ENCODE measurements at places on chromosomes 1 and 21.

- DNase-seq = no peak
These were observed 18.7 kb downstream of the CNN3 start for GRCh38 chr1:94908190-94908589.

DNA sequence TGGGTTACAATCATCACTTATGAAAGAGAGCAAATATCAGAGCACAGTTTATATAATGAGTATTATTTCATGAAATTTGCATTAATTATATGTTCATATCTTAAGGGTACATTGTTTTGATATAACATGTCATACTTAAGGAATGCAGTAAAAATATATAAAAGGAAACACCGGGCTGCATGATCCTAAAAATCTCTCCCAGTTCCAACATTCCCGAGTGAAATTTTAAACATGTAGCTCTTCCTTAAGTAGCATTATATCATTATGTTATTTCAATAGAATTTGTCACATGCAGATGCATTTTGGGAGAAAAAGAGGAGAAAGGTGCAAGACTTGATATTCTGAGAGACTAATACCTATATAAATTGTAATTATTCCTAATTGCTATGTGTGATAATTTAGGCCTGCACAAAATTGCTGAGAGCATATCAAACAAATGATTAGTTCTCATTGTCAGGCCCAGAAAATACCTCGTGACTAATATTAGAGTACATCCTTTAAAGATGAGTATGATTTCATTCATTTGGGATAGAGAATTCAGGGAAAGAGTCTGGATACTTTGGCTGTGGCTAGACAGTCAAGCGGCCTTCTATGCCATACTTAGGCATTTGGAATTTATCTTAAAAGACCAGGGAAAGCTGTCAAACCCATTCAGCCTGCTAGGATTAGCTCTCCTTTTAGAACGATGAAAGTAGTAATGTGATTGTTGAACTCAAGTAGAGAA, 86.8 kb downstream of the ADGRL2 start:
- no peak for DNase-seq

DNA sequence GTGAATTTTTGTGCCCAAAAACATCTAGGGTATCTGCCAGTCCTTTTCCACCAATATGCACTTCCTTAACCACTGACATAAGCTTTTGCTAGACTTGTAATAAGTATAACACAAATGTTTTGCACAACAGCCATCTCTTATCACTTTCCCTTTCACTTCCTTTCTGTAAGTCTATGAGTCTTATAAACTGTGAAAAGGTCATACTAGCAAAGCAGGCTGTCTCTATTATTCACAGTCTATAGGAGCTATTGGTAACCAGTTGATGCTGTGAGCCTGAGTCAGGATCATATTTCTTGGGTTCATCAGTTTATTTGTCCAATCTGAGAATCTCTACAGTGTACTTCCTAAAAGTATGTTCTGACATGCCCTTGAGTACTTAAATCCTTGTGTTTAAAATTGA, 172.6 kb downstream of the CHRM3 start:
- DNase-seq = no peak

DNA sequence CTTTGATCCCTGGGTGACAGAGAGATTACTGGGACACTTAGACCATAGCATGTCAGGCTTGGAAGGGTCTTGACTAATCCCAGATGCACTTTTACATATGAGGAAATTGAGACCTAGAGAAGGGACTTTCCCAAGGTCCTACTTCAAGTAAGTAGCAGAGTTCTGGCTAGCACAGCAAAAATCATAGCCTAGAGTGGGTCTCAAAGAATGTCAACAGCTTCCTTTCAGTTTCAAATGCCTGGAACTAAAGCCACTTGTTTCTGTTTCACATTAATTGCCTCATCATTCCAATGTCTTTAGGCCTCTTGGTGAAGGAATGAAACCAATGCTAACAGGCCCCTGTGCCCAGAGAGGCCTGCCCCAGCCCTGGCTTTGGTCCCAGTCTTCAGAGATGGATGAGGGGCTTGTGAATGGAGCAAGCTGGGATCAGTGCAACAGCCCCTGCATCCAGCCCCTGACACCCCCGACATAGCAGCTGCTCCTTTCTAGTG, 26.6 kb downstream of the ATF3 start:
- DNase-seq = no peak

DNA sequence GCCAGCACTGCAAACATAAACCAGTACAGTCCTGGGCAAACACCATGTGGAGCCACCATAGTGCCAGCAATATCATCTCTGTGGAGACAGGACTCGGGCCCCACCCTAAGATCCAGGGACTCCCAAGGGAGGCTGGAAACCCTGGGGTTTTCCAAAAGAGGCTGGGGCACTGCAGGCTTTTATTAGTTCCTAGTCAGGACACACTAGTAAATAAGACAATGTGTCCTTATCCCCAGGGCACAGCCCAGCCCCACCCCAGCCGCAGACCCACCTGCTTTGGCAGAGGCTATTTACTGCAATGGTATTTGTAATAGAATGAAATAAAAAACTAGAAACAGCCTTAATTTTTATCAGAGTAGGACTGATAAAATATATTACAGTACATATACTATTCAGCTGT, 486 bp upstream of the GJB3 start:
- no peak for DNase-seq

GRCh38 chr1:157695417-157695816, 5.2 kb downstream of the FCRL3 start:
- no peak for DNase-seq

GRCh38 chr1:77623066-77623465, 59.4 kb downstream of the ZZZ3 start:
- no peak for DNase-seq

DNA sequence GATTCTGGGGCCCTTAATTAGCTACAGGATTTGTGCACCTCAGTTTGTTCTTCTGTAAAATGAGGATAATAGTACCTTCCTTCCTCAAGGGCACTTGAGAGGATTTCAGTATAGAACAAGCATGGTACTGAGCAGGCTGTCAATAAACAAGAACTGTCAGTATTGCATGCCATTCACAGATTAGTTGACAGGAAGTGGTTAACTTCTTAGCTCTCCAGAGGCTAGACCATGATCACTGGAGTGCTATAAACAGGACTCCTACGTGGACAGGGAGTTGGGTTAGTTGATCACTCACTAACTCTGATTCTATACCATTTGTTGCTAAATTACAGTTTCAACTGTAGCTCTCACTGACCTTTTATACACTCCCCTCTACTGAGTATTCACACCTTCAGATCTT, 126.2 kb upstream of the DAB1 start:
- no peak for DNase-seq

- no peak for DNase-seq
These were observed 17.3 kb downstream of the S1PR1 start for GRCh38 chr1:101253976-101254674.

DNA sequence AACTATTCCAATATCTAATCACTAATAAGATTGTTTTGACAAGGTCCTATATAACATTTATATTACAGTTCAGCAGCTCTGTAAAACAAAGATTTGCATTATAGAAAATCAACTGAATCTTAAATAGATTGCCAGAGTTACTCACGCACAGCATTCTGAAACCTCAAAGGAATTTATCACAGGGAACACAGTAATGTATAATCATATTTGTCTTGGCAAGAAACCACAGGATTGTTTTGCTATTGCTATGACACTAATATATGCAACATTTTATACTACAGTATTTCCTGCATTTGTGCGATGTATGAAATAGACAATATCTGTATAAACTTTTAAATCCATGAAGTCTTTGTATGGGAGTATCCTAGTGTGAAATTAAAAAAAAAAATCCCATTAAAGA, 101.4 kb downstream of the PLPPR5 start:
- DNase-seq = peak; percentile 50

DNA sequence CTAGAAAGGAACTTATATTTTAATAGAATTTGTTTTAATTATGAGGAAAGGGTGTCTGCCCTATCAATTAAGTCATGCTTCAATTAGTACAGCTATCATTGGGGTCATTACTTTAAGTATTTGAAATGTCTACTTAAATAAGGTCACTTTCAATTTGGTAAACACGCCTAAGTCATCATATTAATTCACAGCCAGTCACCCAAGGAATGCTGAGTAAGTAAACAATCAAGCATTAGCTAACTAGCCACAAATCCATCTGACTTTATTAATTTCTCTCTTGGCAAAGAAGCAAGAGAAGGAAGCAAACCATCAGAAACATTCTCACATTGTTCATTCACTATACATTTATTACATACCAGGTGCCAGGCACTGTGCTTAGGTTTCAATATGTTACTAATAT, 1.2 kb upstream of the LRRC52 start:
- no peak for DNase-seq

DNA sequence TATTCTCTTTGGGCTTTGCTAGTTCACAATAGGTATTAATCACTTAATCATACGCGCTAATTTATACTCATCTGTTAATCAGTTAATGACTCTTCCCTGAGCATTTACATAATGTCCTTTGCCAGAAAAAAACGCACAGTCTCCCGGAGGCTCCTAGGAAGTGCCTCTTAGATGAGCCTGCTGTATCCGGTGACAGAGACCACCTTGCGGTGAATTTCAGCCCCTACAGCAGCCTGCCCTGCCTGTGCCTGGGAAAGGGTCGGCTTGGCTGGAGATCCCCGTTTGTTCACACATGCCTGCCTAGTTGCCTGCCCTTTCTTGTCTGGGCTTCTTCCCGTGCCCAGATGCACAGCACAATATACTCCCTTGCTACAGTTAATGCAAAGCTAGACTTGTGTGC, 152.9 kb downstream of the ZBTB18 start:
- no peak for DNase-seq

- no peak for DNase-seq
These were observed 32.1 kb downstream of the SLC37A1 start for GRCh38 chr21:42545745-42546144.

DNA sequence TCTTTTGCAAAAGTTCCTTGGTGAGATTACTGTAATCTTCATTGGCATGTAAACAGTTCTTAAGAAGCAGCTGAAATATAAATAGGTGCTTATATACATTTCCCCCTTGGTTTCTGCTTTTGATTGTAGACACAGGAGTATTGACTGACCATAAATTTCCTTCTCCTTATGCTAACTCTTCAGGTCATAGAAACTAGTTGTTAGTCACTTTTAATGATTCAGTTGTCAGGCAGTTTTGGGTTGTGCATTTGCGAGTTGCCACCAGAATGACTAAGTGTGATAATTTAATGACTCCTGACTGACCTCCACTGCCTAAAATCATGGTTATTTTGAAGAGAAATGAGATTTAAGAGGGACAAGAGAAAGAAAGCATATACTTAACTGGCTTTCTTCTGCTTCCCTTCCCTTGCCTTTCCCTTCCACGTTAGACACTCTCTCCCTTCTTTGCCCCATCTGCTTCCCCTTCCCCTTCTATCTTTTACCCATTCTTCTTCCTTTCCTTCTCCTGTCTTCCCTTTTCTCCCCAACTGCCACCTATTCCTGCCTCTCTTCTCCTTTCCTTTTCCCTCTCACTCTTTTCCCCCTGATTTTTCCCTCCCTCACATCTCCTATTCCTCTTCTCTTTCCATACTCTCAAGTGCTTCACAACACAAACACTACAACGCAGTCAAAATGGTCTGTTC, 12.3 kb downstream of the ZMPSTE24 start:
- DNase-seq = no peak

GRCh38 chr1:202244841-202245261, 51.3 kb downstream of the LGR6 start:
- DNase-seq = no peak

- DNase-seq = no peak
These were observed 251.8 kb downstream of the CRB1 start for GRCh38 chr1:197519741-197520334.

DNA sequence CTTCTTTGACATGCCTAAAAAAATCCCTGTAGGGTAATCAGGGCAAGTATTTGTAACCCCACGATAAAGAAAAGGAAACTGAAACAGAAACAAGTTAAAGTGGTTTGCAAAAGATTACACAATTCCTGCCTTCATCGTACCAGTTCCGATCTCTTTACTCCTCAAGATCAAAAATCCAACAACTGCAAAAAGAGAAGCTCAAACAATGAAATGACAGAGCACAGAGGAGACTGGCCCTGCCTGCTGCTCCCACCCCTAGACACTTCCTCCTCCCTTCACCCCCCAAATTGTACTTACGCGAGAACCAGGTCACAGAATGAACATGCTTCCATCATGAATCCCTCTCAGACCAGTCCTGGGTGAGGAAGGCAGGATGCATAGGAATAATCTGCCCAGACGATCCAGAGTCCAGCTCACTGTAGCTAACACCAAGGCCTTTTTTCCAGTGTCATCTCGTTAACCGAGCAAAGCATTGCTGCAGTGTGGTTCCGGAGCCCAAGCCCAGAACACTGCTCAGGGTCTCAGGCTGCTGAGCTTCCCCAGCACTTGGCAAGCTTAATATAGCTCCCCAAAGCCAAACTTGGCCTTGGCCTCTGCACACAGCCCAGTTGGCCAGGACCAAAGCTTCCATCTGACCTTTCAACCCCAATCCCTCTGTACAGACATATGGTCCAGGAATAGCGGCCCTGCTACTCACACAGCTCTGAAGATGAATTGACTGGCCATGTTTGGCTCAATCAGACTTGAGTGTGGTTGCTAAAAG, 20.3 kb downstream of the RXRG start:
- DNase-seq = no peak

- no peak for DNase-seq
These were observed 254.8 kb downstream of the PBX1 start for GRCh38 chr1:164813776-164814175.

DNA sequence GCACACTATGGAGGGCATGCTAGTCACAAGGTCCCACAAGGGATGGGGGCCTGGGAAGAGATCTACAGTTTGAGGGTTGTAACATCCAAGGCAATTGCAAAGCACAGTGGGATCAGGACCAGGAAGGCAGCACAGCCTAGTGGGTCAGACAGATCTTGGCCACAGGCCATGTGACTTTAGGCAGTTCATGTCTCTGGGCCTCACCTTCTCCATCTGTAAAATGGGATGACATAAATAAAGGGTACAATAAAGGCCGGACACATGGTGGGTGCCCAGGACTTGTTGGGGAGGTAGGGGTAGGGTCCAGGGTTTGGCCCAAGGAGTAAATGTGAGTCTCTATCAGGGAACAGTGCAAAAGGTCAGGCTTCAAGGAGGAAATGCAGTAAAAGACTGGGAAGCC, 18.1 kb upstream of the IGSF21 start:
- DNase-seq = no peak

DNA sequence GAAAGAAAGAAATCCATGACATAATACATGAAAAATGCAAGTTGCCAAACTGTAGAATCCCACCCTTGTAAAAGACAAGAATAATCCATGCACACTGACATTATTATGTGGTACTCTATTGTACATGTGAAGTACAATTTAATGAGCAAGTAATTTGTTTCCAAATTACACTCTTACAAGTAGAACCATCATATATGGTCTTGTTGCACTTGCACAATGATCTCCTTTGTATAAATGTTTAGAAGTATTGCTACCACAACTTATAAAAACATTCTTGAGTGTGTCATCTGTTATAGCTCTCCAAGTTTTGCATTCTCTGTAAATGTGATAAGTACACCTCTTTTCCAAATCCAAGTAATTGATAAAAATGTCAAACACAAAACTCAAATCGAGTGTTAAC, 29.1 kb upstream of the ZNF281 start:
- no peak for DNase-seq
